DND-41 (cell line): ENCODE measurements at places on chromosomes 4 and X.
A peak's percentile ranks its signal among the peaks of the same experiment; 100 is the strongest.

GRCh38 chr4:60744767-60745166 lies 455.4 kb upstream of the ADGRL3 start:
- H3K27ac ChIP-seq, result no peak overlapping the region
- H3K27me3 ChIP-seq, result no peaks in the 10 kb centered on the region
- no peaks in the 10 kb centered on the region for H3K36me3 ChIP-seq

GRCh38 chr4:177250056-177250696 lies 59.5 kb upstream of the NEIL3 start:
- H3K27ac ChIP-seq, result peak overlapping the region; percentile 89
- no peak overlapping the region for H3K4me3 ChIP-seq

GRCh38 chrX:15947648-15948317 lies 93.2 kb upstream of the AP1S2 start:
- DNase-seq, result no peak
- H3K4me1 ChIP-seq, result no peaks in the 10 kb centered on the region
- H3K4me3 ChIP-seq, result no peak overlapping the region
- no peaks in the 10 kb centered on the region for H3K27me3 ChIP-seq
- H3K36me3 ChIP-seq, result no peaks in the 10 kb centered on the region

GRCh38 chr4:182339221-182339641 lies 96.0 kb downstream of the TENM3 start:
- H3K4me3 ChIP-seq, result no peak overlapping the region
- H3K27me3 ChIP-seq, result no peaks in the 10 kb centered on the region
- H3K27ac ChIP-seq, result no peak overlapping the region
- no peaks in the 10 kb centered on the region for H3K4me1 ChIP-seq
- no peak for DNase-seq
- H3K36me3 ChIP-seq, result no peaks in the 10 kb centered on the region

- H3K4me3 ChIP-seq, result no peak overlapping the region
- H3K4me1 ChIP-seq, result no peaks in the 10 kb centered on the region
- H3K27me3 ChIP-seq, result no peaks in the 10 kb centered on the region
Observed at GRCh38 chr4:184021389-184021788, 116.3 kb downstream of the STOX2 start.

DNA sequence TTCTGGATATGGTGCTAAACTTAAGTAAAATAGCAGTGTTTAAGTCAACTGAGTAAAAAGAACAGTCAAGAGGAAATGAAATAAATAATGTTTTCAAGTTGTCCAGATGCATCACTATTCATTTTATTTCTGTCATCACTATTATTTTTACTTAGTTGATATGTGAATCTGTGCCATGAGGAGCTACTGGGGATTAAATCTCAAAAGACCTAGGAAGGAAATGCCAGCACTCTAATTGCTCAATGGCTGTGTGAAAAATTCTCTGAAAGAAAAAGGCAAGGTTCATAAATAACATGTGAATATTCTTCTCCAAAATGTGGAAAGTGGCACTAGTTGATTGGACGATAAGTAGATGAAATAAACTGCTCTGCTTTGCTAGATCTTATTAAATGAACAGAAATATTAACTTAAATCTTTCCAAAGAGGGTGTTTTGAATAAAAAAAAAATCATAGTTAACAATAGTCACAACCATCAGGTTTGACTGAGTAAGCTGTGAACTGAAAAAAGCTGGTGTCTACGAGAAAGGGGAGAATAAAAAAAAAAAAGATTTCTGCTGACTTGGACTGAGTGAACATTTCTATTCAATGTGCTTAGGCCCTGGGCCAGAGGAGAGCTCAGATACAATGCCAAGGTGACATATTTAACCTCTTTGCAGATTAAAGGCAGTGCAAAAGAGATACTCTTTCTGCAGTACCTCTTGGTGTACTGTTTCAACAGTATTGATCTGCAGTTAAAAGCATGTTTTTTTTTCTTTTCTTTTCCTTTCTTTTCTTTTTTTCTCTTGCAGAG lies 1.6 kb downstream of the SPARCL1 start:
- no peaks in the 10 kb centered on the region for H3K4me1 ChIP-seq
- H3K4me3 ChIP-seq, result no peak overlapping the region
- no peaks in the 10 kb centered on the region for H3K36me3 ChIP-seq
- H3K27ac ChIP-seq, result no peak overlapping the region
- no peaks in the 10 kb centered on the region for H3K27me3 ChIP-seq

DNA sequence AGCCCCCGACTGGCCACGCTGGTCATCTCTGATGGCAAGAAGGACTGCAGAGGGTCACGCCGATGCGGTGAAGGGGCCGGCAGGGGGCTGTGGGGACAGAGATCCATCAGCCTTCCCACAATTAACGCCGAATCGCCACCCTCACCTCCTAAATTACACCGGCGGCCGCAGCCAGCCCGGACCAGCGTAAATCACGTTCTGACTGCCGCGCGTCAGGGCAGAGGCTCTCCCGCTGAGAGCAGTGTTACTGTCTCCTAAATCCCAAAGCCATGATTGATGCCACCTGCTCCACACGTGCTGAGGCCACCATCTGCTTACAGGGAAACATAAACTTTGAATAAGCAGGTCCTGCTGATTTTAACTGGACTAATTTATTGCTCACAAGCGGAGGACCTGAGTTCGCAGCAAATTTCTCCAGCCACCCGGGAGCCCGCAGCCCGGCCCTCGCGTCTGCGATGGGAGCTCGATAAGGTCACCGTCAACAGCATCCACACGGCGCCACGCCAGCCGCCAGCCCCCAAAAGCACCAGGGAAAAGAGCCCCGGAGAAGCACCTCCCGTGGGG lies 127.3 kb upstream of the NKX1-1 start:
- no peaks in the 10 kb centered on the region for H3K4me1 ChIP-seq
- H3K36me3 ChIP-seq, result no peaks in the 10 kb centered on the region
- no peak for DNase-seq
- no peak overlapping the region for H3K27ac ChIP-seq
- no peak overlapping the region for H3K4me3 ChIP-seq
- H3K27me3 ChIP-seq, result peaks cover 14% of the 10 kb centered on the region

- no peaks in the 10 kb centered on the region for H3K27me3 ChIP-seq
- peaks cover 57% of the 10 kb centered on the region for H3K36me3 ChIP-seq
- peak overlapping the region; percentile 92 for H3K4me3 ChIP-seq
- H3K4me1 ChIP-seq, result peaks cover 60% of the 10 kb centered on the region
- peak overlapping the region; percentile 100 for H3K27ac ChIP-seq
- no peak for DNase-seq
Observed at GRCh38 chr4:173332963-173333657, 1.0 kb downstream of the HMGB2 start.
